Stimulated activated CD4-positive, alpha-beta T cell treated with anti-CD3 and anti-CD28 coated beads, Interleukin-1b, Interleukin-23, amount 100 ng/mL, for 24 hours (primary cell): ENCODE measurements at places on chromosomes 13 and 19.
A peak's percentile ranks its signal among the peaks of the same experiment; 100 is the strongest.

GRCh38 chr13:22271903-22272302 lies 601.0 kb downstream of the FGF9 start:
- no peak for DNase-seq

DNA sequence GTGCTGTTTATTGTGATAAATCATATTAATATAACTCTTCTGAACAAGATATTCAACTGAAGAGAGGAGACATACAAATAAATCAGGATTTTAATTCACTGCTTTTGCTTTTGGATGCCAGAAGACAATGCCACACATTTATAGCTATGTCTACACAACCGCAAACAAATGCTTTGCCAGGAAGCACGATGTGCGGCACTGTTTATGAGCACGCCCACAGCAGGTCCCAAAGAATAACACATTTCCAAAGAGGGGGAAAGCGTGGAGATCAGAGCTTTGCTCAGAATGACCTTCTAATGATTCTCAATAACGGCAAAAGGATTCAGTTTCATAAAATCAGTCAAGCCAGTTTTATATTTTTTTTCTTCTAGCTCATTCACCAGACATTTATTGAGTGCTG lies 16.7 kb downstream of the FAM216B start:
- DNase-seq: no peak

- DNase-seq: no peak
Measured at GRCh38 chr19:41233748-41234240, 14.8 kb downstream of the AXL start.

DNA sequence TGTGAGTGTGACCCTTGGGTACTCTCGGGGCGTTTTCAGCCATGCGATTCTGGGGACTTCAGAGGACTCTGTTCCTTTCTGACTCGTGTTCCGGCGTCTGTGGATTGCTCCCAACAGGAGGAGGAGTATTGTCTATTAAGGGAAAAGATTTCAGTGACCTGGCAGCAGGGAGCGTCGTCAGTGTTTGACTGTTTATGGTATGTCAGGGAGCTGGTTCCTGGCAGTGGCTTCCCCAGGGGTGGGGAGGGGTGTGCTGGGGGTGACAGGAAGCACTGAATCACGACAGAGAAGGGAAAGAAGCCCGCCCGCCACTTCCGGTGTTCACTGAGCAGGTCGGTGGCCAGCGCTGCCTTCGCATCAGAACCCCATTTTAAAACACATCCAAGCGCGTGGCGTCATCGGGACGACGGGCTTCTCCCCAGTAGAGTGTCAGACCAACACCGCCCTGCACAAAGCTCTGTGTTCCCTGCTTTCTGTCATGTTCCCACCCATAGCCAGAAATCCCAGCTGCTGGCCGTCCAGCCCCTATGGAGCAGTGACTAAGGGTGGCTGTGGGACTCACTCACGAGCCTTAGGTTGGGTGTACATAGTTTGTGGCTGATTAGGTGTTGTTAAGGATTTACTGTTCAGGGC lies 33.8 kb downstream of the COL4A2 start:
- DNase-seq: peak; percentile 13

GRCh38 chr13:27678306-27679040 lies 56.8 kb downstream of the POLR1D start:
- DNase-seq: no peak

- no peak for DNase-seq
Measured at GRCh38 chr13:107799001-107799400, 416.3 kb downstream of the LIG4 start.

DNA sequence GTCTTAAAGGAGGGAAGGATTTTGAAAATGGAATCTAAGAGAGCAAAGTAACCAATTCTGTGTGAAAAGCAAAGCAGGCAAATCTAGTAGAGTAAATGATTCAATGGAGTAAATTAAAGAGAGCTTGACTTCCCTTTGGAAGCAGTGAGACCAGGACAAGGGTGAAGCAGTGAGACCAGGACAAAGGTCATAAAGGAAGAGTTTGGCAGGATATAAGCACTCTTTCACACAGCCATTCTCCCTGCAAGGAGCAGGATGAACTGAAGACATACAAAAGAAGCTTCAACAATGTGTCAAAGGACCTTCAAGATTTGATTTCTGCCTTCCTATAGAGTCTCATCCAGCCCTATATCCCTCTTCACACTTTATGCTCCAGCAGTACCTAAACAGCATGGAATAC lies 123.8 kb downstream of the ENOX1 start:
- DNase-seq: no peak

DNA sequence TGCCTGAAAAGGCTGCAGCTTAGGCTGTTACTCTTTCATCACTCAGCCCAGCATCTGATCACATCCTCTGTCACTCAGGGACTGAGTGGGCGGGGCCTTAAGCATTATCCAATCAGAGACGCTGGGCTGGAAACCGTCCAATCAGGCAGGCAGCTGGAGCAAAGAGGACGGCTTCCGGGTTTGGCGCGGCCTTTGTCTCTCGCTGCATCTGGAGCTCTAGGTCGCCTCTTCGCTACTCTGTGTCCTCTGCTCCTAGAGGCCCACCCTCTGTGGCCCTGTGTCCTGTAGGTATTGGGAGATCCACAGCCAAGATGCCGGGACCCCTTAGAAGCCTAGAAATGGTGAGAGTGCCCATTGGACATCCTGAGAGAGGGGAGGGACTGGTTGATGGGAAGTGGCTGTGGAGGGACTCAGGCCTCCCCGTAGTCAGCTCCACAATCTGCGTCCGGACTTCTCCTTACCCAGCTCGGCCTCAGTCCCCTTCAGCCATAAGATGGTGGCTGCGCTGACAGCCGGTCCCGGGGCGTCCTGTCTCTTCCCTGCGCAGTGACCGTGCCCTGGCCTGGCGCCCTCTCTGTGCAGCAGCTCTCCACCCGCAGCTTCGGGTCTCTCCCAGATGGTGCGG lies at the start of gene ZNF486:
TSS of gene ZNF486 (plus strand) at position 195 of the 625 bp plus-strand sequence. CDS start at position 312, 117 bp downstream.
- peak; percentile 76 for DNase-seq

- no peak for DNase-seq
Measured at GRCh38 chr19:38928391-38929001, 2.1 kb downstream of the SARS2 start.

DNA sequence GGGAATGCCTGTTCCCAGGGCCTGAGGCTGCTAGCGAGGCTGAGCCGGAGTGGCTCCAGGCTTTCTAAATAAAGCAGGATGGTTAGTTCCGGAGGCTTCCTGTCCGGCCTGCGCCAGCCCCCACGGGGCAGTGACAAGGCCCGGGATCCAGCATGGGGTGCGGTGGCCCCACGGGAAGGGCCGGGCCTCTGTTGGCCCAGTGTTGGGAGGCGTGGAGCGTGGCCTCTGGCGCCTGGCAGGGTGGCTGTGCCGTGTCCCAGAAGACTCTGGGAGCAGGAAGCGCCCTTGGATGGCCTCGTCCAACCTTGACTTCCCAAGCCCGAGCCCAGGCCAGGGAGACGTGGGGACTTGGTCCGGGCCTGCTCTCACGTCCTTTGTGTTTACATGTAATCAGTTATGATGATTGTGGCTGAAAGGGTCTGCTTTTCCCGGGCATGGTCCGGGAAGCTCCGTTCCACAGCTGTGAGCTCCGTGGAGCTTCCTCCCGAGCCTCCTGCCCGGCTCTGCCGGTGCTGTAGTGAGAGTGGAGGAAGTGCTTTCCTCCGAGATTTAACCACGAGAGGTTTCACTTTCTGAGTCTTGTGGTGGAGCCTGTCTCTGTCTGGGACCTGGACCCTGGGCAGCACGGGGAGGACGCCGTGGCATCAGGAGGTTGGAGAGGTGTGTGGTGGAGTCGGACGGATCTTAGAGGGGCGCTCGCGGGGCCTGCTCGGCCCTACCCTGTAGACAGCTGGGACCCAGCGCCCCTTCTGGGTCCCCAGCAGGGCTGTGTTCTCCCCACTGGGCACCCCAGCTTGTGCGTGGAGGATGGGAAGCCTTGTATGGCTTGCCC lies 4.6 kb downstream of the GNA11 start:
- no peak for DNase-seq

- DNase-seq: no peak
Measured at GRCh38 chr13:45331692-45332035, 9.3 kb downstream of the TPT1 start.

- no peak for DNase-seq
Measured at GRCh38 chr13:73521985-73522524, 463.2 kb downstream of the KLF5 start.

DNA sequence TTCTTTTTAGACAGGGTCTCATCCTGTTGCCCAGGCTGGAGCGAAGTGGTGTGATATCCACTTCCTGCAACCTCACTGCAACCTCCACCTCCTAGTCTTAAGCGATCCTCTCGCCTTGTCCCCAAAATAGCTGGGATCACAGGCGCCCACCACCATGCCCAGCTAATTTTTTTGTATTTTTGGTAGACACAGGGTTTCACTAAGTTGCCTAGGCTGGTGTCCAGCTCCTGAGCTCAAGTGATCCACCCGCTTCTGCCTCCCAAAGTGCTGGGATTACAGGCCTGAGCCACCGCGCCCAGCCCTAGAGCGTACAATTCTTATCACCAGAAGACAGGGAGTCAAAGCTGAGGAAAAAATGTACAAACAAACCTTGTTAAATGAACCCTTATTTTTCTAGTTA lies 4.5 kb upstream of the ELOF1 start:
- DNase-seq: no peak
